Panc1 (cell line): ENCODE measurements at places on chromosomes 4 and X.

GRCh38 chr4:16722416-16722815 lies 176.0 kb downstream of the LDB2 start:
- no peak for DNase-seq

GRCh38 chr4:42646999-42647541 lies 9.8 kb downstream of the ATP8A1 start:
- DNase-seq, result no peak

- no peak for DNase-seq
These were observed 168.8 kb upstream of the PDE5A start for GRCh38 chr4:119797238-119797894.

- DNase-seq, result no peak
These were observed 434.3 kb upstream of the RASGEF1B start for GRCh38 chr4:81905971-81906370.

GRCh38 chrX:120452131-120452530 lies 17.0 kb downstream of the LAMP2 start:
- DNase-seq, result no peak

GRCh38 chr4:26213317-26213716 lies 107.5 kb upstream of the RBPJ start:
- DNase-seq, result no peak

DNA sequence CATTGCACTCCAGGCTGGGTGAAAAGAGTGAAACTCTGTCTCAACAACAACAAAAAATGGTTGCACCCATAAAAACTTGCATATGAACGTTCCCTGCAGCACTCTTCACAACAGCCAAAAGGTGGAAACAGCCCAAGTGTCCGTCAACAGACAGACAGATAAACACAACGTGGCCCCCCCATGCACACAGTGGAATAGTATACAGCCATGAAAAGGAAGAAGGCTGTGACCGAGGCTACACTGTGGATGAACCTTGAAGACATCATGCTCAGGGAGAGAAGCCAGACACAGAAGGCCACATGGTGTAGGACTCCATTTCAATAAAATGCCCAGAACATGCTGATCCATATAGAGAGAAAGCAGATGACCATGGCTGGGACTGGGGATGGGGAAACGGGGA lies 33.5 kb upstream of the ASMTL start:
- DNase-seq, result no peak

- DNase-seq, result no peak
These were observed 66.4 kb downstream of the HPRT1 start for GRCh38 chrX:134526399-134526798.

- no peak for DNase-seq
These were observed 22.1 kb upstream of the PI4K2B start for GRCh38 chr4:25211721-25212120.

DNA sequence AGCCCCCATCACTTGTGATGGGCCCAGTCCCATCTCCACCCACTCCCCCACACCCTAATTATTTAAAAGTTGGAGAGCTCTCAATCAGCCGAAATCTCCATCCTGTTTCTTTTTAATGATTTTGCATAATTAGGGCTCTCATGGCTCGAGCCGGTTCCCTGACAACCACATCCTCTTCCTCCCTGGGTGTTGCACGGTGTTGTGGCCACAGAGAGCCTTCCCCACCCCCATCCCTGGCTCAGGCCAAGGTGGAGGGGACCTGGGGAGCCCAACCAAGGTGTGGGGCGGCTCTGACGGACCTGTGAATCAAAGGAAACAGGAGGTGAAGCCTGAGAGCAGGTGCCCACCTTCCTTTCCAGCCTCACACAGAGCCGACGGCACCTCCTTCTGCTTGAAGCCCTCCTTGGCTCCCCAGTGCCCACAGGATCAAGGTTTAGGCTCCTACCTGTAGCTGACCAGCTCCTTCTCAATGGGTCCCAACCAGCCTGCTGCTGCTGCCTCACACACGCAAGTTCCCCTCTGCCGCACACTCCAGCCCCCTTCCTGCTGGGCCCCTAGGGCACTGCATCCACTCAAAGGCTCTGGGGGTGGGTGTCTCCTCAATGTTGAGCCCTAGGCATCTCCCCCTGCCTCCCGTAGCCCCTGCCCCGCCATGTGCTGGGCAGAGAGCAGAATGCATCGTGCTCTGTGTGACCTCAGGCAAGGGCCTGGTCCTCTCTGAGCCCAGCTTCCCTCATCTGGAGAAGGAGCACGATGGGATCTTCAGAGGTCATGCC lies 68.7 kb downstream of the WFS1 start:
- no peak for DNase-seq

DNA sequence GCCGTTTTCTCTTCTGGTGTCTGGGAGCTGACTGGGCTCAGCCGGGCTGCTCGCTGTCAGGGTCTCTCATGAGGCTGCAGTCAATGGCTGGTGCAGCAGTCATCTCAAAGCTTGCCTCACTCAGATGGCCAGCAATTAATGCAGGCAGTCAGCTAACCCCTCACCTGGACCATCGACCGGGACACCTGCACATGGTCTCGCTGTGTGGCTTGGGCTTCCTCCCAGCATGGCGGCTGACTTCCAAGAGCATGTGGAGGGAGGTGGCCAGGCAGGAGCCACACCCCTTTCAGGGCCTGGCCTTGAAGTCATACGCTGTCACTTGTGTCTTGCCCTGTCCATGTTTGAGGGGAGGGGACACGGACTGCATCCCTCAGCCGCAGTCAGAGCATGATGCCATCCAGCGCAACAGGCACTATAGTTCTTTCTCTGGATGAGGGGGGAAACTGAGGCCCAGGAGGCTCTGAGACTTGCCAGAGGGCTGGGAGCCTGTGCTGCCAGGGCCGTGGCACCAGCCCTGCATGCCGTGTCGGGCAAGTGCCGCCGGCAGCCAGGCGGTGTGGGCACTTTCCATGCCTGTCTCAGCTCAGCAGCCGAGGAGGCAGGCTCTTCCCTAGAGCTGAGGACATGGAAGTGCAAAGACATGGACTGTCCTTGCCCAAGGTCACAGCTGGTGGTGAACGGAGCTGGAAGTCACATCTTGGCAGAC lies 201.8 kb downstream of the AFAP1 start:
- DNase-seq, result no peak

DNA sequence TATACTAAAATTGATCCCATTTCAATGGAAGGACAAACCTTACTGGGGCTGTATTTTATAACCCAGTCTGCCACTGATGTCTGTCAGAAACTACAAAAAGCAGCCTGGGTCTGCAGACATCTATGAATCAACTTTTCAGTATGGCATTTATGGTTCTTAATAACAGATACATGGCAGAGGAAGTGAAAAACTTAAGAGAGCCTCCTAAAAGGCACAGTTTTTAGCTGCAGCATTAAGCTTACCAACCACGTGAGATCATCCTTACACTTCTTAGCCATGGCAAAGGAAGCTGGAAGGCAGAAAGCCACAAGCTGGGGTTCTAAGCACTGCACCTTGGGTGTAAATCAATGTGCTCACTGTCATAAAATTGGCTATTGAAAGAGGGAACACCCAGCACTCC lies 16.6 kb upstream of the UGT2B17 start:
- DNase-seq, result no peak

DNA sequence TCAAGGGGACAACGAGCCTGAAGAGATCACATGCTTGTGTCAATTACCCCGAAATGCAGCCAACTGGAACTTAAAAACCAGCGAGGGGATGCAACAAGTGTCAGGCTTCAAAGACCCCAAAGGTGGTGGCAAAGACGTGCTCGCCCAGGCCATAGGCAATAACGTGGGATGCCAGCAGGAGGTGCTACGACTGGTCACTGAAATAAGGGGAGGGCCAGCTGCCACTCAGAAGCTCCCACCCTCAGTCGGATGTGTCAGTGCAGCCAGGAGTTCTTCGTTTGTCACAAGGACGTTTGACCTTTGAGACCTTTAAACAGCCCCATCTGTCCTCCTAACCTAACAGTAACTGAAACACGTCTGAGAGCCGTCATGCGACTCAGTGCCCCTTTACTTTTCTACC lies 556.8 kb upstream of the PCDH10 start:
- no peak for DNase-seq

GRCh38 chrX:69020316-69020715 lies 144.9 kb downstream of the PJA1 start:
- DNase-seq, result no peak

- DNase-seq, result no peak
These were observed 86.0 kb downstream of the PCYT1B start for GRCh38 chrX:24561121-24561520.

DNA sequence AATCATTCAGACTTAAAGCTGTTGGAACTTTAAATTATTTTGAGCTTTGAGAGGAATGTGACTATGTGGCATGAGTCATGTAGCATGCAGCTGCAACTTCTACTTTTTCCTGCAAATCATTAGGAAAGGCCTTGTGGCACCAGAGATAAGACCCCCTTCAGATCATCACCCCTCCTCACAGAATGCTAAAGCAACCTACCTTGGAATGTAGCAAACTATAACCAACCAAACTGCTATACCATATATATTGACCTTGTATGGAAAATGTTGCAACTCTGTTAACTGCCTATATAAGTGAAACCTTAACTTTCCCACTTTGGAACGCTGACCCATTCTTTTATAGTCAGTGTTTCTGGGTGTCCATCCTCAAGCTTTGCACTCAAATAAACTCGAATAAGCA lies 32.0 kb downstream of the ATXN3L start:
- DNase-seq, result no peak

GRCh38 chr4:68175562-68176155 lies 46.0 kb upstream of the TMPRSS11F start:
- peak; percentile 25 for DNase-seq

- no peak for DNase-seq
These were observed 113.7 kb downstream of the SHROOM3 start for GRCh38 chr4:76548704-76549103.

GRCh38 chr4:138898282-138898681 lies 117.3 kb upstream of the NOCT start:
- DNase-seq, result no peak

DNA sequence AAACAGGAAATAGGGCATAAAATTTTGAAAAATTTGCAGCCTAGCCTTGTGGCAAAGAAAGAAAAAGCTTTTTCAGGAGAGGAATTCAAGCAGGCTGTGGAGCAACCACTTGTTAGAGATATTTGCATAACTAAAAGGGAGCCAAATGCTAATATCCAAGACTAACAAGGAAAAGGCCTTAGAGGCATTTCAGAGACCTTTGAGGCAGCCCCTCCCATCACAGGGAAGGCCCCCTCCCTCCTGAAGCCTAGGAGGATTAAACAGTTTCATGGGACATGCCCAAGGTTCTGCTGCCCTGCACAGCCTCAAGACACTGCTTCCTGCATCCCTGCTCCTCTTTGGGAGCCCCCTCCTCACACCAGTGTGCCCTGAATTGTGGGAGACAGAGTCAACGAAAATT lies 275.4 kb upstream of the SFRP2 start:
- DNase-seq, result no peak

GRCh38 chr4:48766131-48766792 lies 13.8 kb downstream of the FRYL start:
- no peak for DNase-seq

GRCh38 chr4:171629737-171630136 lies 183.5 kb upstream of the GALNTL6 start:
- no peak for DNase-seq

- DNase-seq, result no peak
These were observed 64.2 kb downstream of the SHOX start for GRCh38 chrX:694800-695199.

- DNase-seq, result no peak
These were observed 37.1 kb downstream of the SPANXN2 start for GRCh38 chrX:143683486-143683885.

GRCh38 chr4:25938787-25939186 lies 24.8 kb downstream of the SMIM20 start:
- no peak for DNase-seq

GRCh38 chr4:121154103-121154515 lies 10.0 kb downstream of the TNIP3 start:
- no peak for DNase-seq

DNA sequence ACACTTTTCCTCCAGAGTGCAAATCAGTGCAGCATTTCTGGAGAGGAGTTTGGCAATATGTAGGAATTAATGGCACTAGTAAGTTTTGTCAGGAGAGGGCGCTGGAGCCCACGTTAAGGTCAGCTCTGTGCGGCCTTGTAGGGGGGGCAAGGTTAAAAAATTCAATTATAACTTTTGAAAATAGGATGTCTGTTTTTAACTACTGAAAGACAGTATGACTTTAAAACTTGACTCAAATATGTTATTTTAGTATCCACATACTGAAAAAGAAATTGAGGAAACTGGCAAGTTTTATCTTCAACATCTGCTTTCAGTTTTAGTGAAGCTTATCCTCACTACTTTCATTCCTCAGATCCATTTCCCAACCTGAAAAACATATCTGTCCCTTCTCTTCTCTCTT lies 30.9 kb upstream of the HSD17B13 start:
- DNase-seq, result no peak

DNA sequence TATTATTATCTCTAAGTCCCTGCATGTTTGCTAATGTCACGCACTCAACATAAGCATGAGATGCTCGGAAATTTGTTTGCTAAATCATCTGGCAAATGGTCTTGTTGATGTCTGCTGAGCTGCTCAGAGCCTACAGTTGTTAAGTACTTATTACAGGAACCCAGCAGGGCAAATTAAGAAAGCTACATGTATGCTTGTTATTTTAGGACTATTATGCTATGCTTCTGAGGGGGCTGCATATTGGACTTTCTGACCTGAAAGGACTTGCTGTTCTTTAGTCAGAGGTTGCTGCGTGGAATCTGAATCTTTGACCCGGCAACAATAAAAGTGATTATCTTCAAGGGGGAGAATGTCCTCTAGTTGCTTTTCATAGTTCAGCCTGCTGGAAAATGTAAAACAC lies 36.3 kb upstream of the TENM3 start:
- DNase-seq, result no peak

DNA sequence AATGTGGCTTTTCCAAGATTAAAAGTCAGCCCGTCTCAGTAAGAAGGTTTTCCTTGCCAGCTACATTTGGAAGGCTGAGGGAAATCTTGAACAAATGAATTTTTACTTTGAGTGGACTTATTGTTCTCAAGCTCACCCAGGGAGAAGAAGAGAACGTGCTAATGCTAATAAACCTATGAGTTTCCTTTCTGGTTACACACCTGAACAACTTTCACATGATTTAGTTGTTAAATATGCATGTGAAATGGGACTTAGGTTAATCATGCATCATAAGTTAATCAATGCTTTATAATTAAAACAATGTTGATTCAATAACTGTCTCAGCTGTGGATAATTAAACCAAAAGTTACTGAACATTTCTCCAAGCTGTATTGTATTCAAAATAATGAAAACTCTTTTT lies 33.9 kb downstream of the DIPK2B start:
- DNase-seq, result no peak
